AML-193 (cell line): ENCODE measurements at places on chromosomes 5 and 9.
A peak's percentile ranks its signal among the peaks of the same experiment; 100 is the strongest.

DNA sequence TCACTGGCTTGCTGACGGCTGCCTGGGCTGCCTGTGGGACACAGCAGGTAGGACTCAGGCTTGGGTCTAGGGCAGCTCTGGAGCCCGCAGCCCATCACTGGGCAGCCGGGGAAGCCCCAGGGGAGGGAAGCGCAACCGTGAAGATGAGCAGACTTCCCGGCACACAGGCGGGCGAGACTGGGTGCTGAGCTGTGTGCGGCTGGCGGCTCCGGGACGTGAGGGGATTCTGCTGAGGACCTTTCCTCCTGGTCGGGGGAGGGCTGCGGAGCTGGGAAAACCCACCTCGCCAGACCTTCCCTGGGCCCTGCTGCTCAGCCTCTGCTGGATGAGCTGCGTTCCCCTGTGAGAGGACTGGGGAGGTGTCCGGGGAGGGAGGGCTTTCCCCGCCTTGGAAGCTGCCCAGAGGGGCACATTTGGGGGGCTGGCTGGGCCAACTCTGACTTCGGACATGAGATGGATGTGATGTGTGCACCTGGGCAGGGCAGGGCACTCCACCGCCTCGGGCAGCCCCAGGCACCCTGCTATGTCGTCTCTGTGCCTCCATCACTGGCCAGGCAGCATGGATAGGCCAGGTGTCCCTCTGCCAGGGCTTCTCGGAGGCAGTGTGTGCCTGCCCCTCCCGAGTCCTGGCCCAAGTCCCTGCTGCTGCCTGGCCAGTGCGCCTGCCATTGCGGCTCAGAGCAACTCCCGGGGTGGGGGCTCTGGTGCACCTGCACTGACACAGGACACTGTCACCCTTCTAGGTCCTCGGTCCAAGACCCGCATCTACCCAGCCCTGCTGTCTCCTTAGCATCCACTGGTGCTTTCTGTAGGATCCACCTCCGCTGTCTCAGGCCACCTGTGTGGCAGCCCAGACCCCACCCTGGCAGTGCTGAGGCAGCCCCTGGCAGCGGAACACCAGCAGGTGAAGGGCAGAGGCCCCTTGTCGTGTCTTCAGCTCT, 66.4 kb downstream of the COL5A1 start:
- no peak for DNase-seq

DNA sequence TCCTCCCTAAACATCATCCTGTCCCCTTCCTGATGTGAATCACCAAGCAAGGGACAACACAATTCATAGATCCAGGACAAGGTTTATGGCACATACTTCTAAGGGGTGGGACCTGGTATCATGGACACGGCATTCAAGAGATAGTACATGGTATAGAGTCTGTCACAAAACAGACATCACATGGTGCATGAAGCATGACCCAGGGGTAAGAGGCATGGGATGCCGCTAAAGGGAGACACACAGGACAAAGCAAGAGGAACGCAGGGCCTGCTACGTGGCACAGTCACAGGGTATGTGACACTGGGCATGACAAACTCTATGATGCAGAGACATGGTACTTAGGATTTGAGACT, 20.7 kb downstream of the GSN start:
- no peak for DNase-seq

DNA sequence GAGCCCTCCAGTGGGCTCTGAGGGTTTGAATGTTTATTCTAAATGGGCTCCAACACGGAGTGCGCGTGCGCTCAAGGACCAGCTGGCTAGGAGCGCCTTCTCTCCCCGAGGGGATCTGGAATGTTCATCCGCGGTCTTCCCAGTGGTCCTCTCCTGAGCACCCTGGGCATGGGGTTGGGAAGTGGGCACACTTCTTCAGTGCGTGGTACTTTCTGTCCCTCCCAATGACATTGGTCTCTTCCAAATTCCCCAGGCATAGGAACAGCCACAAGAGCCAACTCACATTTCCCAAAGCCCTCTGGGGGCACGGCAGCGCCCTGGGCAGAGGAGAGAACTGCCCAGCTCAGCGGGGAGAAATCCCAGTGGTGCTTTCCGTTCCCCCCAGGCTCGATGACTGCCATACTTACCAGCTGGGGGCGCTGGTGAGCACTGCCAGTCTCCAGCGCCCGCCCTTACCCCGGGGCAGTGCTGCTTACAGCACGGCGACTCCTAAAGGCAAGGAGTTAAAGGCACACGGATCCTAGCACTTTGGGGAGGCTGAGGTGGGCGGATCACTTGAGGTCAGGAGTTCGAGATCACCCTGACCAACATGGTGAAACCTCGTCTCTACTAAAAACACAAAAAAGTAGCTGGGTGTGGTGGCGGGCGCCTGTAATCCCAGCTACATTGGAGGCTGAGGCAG, 29.9 kb upstream of the OBP2B start:
- DNase-seq: peak; percentile 33

- DNase-seq: no peak
Observed at GRCh38 chr9:19875291-19875920, 86.6 kb upstream of the SLC24A2 start.

GRCh38 chr5:169157064-169157463, 143.9 kb downstream of the SLIT3 start:
- DNase-seq: no peak

- no peak for DNase-seq
Observed at GRCh38 chr5:169653091-169653490, 16.0 kb downstream of the DOCK2 start.

DNA sequence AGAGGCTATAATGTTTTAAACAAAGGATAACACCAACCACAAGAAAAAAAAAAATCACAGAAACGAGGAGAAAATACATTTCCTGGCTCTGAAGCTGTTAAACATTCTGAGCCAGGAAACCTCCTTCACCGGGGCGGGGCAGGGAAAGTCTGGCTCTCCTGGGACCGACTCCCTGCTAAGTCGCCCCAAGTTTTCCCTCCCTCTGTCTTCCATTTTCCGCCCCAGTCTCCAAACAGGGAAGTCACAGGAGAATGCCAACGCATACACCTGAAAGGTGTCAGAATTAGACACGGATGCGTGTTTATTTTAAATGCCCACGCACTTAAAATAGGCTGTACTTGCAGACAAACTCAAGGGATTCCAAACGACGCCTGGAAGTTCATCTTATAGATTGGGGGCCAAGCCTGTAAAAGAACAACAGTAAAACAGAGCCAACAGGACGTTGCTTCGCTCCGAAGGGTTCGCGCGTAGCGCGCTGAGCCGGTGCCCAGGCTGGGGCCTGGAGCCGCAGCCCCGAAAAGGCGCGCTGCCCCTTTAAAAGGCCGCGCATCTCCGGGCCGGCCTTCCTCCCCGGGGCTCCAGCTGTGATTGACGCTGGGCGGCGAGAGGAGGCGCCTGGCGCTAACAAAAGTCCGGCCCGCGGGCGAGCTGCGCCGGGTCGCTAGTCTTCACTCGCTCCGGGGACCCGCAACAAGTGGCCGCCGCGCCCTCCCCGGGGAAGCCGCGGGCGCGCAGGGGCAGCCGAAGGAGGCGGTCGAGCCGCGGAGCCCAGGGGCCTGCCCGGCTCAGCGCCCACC, at the start of gene FBXL7:
TSS of gene FBXL7 (plus strand) at position 653 of the 797 bp plus-strand sequence.
- DNase-seq: no peak

- no peak for DNase-seq
Observed at GRCh38 chr5:102511666-102512065, 12.9 kb upstream of the SLCO6A1 start.

DNA sequence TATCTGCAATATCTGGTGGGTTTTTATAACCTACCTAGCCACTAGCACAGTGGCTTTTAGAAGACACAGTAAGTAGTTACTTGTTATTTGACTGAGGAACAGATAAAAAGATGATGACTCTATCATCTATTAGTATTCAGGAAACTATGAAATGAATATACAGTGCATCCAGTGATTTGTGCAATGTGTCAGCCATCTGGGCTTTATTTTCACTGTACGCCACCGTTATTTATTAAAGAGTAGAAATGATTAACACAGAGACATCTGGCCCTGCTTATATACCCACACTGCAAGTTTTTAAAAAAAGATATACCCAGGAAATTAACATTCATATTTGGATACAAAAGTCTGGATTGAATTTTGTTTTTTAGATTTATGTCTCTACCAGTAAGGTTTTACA, 408.4 kb downstream of the PDE4D start:
- DNase-seq: no peak

DNA sequence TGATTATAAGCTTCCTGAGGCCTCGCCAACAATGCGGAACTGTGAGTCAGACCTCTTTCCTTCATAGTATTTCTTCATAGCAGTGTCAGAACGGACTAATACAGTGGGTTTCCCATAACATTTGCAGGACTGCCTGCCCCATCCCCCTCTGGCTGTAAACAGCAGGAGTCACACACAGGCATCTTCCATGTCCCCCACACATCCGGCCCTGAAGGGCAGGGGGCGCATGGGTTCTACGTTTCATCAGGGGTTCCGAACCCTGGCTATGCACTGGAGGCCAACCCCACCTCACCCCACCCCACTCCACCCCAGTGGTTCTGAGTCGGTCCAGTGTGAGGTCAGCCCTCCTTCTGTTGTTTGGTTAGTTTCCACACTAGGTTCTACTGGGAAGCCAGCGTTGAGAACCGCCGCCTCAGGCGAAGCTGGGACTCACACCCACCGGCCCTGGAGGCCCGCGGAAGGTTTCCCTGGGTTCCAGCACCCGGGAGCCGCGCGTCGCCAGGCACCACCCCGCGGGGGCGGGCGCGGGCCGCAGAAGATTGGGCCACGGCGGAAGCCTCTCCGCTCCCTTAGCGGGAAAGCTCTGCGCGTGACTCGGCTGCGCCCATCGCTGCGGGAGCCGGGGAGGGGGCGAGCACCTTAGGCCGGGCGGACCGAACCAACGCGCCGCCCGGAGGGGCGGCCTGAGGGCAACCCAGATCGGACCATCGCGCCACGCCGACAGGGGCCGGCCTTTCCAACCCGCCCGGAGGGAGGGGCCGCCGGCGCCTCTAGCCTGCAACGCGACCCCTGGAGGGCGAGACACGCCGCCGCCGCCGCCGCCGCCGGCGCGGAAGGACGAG, at the start of gene RUSC2:
TSS of gene RUSC2 (plus strand) at position 799 of the 842 bp plus-strand sequence. CDS start 56,411 bp downstream, outside the sequence.
- DNase-seq: peak; percentile 53

DNA sequence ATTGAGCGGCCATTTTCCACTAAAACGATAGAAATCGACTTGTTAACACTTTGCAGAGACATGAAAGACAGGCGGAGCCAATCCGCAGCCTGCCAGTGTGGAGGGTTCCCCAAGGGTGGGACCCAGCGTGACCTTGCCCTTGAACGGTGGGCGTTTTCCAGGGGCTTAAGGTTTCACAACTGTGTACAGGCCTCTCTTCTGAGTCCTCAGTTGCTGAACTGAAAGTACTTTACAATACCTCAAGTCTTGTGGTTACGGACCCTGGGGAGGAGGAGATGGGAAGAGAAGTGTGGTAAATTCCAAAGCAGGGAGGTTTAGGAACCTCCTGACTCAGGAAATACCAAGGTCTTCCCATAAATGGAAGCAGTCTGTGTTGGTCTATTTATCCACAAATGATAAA, 68.2 kb upstream of the CKMT2 start:
- no peak for DNase-seq

DNA sequence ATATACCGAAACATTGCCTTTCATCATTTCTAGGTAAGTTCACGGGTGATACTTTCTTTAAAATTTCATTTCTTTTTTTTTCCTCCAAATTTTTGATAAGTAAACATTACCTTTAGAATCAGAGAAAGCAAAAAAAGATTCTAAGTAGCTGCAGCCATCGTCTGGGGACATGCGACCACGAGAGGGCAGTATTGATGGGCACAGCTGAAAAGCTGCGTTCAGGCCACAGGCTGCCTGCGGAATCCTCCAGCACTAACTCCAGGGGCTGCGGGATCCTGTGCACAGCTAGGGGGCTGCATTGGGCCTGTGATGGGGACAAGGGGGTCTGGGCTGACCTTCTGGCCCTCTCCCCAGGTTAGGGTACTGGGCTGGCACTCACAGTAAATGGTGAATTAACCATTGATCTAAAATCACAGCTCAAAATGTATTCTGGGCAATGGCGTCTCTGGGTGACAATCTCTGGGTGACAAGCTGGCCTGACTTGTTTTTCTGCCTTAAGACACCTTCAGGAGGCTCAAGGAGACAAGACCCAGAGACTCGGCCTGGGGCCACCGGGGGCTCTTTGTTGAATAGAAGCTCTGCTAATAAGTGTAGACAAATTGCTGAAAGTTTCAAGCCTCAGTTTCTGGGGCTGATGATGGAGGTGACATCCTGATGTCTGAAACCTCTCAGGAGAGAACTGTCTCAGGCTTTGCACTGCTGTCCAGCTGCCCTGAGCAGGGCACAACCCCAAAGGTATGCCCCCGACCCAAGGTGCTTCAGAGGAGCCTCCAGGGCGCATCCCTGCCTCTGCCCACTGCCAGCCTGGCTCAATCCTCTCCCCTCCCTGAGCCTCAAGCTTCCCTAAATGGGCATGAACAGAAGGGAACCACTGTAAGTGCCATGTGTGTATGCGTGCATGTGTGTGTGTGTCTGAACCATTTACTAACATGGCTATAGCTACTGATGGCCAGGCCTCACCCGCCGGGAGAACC, 44.3 kb upstream of the SARDH start:
- DNase-seq: peak; percentile 49

DNA sequence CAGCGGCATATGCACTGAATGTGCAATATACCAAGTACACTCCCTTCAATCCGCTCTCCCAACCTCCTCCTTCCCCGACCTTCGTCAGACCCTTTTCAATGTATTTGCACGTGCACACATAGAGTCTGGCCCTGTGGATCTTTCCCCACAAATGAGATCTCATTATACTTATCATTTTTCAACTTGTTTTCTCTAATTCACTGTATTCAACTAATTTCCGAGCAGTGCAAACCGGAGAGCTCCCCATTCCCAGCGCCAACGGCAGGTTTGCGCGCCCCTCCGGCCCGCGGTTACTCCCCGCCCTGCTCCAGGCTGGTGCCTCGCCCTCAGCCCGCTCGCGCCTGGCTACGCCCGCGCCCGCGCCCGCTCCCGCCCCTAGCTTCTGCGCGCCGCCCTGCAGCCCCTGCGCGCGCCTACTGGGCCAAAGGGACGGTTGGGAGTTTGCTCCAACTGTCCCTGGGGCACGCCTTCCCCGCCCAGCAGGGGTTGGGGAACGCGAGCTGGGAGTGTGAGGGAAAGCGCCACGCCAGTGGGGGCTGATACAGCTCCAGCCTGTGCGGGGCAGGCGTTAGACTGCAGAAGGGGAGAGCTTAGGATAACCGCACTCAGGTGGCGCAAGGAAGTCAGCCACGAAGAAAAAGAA, 3.3 kb upstream of the CDC20B start:
- no peak for DNase-seq

DNA sequence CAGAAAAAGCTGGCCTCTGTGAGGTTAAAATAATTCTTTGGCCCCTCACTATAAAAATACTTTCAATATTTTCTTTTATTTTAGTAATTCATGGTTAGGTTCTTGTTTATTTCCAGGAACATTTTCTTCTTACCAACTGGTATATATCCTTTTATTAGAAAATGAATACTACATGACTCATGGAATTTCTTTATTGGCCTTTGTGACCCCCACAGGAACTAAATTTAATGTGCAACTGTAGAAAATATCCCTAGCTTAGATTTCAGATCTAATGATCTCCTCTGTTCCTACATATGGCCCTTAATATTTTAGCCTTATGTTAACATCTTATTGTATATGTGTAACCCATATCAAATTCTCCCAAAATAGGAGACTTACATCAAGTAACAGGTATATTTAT, 429.9 kb downstream of the NR2F1-AS1 start:
- DNase-seq: no peak
